NCI-H460 (cell line): ENCODE measurements at places on chromosomes 5 and 9. TPM values are rescaled to one million over a fixed set of nuclear protein-coding genes. Genes with fewer than 3 reads are reported as not detected.

- DNase-seq, result no peak
Measured at GRCh38 chr9:21993007-21993406, 1.2 kb downstream of the CDKN2A start.

DNA sequence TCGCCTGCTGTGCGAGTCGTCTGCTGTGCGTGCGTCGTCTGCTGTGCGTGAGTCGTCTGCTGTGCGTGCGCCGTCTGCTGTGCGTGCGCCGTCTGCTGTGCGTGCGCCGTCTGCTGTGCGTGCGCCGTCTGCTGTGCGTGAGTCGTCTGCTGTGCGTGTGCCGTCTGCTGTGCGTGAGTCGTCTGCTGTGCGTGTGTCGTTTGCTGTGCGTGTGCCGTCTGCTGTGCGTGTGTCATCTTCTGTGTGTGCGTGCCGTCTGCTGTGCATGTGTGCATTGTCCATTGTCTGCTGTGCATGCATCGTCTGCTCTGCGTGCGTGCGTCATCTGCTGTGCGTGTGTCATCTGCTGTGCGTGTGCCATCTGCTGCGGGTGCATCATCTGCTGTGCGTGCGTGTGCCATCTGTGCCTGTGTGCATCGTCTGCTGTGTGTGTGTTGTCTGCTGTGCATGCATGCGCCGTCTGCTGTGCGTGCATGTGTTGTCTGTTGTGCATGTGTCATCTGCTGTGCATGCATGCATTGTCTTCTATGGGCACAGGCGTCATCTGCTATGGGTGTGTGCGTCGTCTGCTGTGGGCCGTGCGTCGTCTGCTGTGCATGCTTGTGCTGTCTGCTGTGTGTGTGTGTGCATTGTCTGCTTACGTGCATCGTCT, 68.6 kb upstream of the IRX4 start:
- DNase-seq, result peak; percentile 16

DNA sequence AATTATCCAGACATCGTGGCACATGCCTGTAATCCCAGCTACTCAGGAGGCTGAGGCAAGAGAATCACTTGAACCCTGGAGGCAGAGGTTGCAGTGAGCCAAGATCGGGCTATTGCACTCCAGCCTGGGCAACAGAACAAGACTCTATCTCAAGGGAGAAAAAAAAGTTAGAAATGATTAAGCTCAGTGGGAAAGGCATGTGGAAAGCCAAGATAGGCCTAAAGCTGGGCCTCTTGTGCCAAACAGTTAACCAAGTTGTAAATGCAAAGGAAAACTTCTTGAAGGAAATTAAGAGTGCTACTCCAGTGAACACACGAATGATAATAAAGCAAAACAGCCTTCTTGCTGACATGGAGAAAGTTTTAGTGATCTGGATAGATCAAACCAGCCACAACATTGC, 43.0 kb downstream of the TBCA start:
- DNase-seq, result no peak

GRCh38 chr5:3601061-3601710, 5.6 kb downstream of the IRX1 start:
- no peak for DNase-seq

GRCh38 chr9:116437411-116438370, 249.4 kb upstream of the TRIM32 start:
- DNase-seq, result no peak

DNA sequence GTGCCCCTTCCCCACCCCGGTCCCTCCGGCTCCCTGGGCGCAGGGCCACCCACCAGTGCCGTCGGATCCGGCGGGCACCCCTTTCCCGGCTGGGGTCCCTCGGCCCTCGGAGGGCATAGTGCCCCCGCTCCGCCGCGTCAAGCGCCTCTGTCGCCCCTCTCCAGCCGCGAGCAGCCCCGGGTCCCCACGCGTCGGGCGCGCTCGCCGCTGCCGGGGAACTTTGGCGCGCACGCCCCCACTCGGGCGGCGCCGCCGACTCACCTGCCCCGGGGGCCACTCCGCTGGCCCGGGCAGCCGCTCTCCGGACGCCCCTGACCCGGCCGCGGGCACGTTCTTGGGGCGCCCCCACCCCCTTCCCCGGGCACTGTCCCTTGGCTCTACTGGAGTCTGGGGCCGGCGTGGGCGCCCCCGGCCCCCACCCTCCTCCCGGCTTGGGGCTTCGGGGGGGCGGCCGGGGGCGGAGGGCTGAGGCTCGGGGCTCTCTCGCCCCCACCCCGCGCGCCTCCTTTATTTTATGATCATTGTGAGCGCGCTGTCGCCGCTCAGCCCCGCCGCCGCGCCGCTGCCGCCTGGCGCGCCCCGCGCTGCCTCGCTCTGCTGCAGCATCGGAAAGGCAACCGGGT, 1.1 kb upstream of the FAM78A start:
- no peak for DNase-seq

- DNase-seq, result no peak
Measured at GRCh38 chr9:95822015-95822414, 53.5 kb upstream of the ERCC6L2 start.

GRCh38 chr5:158953929-158954534, 145.7 kb downstream of the EBF1 start:
- peak; percentile 63 for DNase-seq

GRCh38 chr5:140591747-140592372, 27.2 kb downstream of the SLC35A4 start:
- no peak for DNase-seq

DNA sequence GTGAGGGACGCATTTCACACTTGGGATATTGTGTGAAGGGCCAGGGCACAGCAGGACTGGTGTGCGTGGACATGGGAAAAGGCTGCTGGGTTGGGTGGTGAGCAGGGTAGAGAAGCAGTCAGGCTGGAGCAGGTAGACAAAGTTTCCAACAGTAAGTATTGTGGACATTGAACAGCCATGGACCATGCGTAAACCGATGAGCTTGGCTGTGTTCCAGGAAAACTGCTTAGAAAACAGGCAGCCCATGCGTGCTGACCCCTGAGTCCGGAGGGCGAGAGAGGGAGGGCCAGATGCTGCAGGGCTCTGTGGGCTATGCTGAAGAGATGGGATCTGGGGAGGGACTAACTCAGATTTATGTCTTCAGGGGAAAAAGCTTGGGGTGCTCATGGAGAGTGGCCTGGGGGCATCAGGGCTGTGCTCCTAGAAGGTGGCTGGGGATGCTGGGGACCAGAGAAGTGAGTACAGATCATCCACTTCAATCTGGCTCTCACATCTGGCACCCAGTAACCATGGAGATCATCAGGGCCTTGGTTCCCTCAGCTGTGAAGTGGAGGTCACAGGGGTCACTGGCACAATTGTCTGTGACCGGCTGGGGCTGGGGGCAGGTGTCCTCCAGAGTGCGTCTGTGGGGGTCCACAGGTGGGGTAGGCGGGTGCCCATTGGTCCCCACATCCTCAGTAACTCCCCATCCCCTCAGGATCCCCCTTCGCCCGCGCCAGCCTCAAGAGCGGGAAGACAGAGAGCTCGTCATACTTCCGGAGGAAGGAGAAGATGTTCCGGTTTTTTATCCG, 93.3 kb downstream of the CACNA1B start:
- DNase-seq, result no peak

GRCh38 chr5:156094001-156094400, 233.0 kb upstream of the SGCD start:
- DNase-seq, result no peak

DNA sequence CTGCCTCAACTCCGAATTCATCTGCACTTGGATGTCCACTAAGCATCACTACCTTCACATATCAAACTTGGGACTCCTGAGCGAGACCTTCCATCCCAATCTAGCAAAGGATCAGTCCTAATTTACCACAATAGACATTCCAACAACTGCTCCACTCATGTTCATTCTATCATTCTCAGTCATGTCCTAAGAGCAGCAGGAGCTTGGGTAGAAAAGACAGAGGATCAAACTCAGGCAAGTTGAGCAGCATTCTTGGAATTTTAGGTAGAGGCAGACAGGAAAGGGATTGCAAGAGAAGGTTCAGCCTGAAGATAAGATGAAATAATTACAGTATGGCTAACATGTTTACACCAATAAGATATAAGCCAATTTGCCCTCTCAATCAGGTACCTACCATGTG, 51.7 kb downstream of the AUH start:
- no peak for DNase-seq

GRCh38 chr5:3153226-3153858, 401.9 kb upstream of the IRX2 start:
- DNase-seq, result no peak

DNA sequence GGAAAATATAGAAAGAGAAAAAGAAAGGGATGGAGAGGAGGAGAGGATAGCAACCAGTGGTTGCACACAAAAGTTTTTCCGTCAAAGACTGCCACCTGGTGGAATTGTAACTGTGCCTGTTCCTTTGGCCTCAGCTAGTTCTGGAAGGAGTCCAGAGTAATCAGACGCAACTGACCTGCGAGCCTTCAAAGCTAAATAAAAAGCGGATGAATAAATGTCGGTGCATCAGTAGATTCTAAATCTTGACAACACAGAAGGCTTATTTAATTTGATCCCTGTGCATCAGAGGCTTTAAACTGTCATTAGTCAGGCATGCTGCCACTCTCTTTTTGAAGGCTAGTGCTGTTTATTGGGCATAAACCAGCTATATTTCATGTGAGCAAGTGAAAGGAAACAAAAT, 132.9 kb upstream of the ACO1 start:
- DNase-seq, result peak; percentile 60

- no peak for DNase-seq
Measured at GRCh38 chr5:173205916-173206315, 29.1 kb downstream of the NKX2-5 start.

DNA sequence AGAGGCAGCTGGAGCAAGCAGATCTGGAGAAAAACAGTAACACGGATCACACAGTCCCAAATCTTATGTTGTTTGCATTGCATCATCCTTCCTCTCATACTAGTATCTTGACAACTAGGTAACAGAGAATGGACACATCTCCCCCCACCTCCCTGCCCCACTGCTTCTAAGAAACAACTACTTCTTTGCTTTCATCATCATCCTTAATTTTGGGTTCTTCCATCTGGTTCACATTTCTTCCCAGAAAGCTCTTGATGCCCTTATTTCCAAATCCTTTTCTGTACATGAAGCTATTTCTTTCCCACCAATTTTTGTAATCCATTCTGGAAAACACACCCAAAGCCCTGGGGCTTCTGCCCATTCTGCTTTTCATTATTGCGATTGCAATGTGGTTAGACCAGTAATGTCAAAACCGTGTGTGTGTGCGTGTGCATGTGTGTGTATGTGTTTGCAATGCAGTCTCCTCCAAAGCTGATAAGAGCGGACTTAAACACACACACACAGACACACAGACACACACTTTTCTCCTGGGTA, 254.7 kb upstream of the SLC30A5 start:
- no peak for DNase-seq

DNA sequence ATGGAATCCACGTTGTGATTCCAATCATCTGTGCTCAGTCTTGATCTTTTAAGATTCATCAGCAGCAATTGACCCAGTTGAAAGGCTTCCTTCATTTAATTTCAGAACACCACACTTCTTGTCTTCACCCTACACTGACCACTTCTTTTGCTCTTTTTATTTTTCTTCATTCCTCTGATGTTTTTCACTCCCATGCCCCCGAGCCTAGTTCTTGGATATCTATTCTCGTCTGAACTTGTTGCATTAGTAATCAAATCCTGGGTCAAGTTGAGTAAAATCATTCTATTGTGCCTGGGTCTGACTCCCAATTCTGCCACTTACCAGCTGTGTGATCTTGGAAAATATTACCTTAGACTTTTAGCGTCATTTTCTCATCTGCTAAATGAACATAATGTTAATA, 356.5 kb downstream of the CDH12 start:
- no peak for DNase-seq

GRCh38 chr9:14351221-14351836, 37.4 kb upstream of the NFIB start:
- DNase-seq, result no peak

DNA sequence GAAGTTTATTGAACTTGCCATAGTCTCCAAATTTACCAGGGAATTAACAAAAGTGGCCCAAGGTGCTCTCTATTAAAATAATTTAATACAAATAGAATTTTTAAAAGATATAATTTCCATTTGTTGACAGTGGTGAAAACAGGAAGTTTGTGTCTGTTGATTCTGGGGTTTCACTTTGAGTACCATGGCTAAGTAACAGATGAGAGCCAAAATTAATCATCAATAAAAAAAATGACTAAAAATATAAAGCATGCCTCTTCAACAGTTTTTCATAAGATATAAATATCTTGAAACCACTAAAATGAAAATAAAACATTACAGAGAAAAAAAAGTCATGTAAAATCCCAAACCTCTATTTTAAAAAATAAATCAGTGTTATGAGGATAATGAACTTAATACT, 49.8 kb downstream of the SGCD start:
- no peak for DNase-seq

- no peak for DNase-seq
Measured at GRCh38 chr9:103304797-103305196, 309.7 kb downstream of the CYLC2 start.

DNA sequence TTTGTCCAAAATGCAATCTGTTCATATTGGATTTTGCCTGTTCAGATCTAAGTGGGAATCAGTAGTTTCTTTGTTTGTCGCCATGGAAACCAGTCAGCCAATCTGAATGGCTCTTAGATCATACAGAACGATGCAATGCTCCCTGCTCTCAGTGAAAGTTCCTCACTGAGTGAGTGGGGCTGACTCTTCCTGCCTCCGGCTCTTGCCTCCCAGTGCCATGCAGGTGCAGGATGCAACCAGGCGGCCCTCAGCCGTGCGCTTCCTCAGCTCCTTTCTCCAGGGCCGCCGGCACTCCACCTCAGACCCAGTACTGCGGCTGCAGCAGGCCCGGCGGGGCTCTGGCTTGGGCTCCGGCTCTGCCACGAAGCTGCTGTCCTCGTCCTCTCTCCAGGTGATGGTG, at the start of gene PTPDC1:
Gene PTPDC1, plus strand, starts transcription at position 151 of the 400 bp plus-strand sequence. Its CDS starts 67 bp downstream, at position 218.
- peak; percentile 76 for DNase-seq

GRCh38 chr5:2185646-2186471, 303.1 kb upstream of the IRX4 start:
- no peak for DNase-seq

The NFIB gene
- total RNA-seq, result 20.8 and 21.6 TPM in 2 replicates

The PCDHB7 gene
- 0.17 and 0.25 TPM in 2 replicates for total RNA-seq

The PHF24 gene
- not detected in 2 replicates for total RNA-seq

The GPR150 gene
- total RNA-seq, result not detected in 2 replicates

The ASTN2 gene
- total RNA-seq, result 10.1 and 11.5 TPM in 2 replicates

The PCDHGA5 gene
- total RNA-seq, result 0.58 and 0.62 TPM in 2 replicates

The GPSM1 gene
- 17.3 and 19.8 TPM in 2 replicates for total RNA-seq

The PTPRD gene
- 45.3 and 50.4 TPM in 2 replicates for total RNA-seq

The SPATA24 gene
- 8.6 and 12.7 TPM in 2 replicates for total RNA-seq

The SLC1A1 gene
- 0.10 TPM in 1 of 2 replicates, not detected in the other for total RNA-seq

The TNFSF15 gene
- not detected in 2 replicates for total RNA-seq

The CENPK gene
- 40.0 and 44.0 TPM in 2 replicates for total RNA-seq

The SH3PXD2B gene
- 11.5 and 14.9 TPM in 2 replicates for total RNA-seq
